ENCODE measurements at places on chromosomes 4 and X.

GRCh38 chr4:82260632-82261031, 113.2 kb downstream of the HNRNPD start:
- DNase-seq: no peak

- no peak for DNase-seq
Observed at GRCh38 chr4:40337051-40337450, 1.9 kb downstream of the CHRNA9 start.

GRCh38 chr4:156547439-156547838, 424.2 kb downstream of the PDGFC start:
- DNase-seq: no peak

- no peak for DNase-seq
Observed at GRCh38 chrX:16524316-16524715, 125.6 kb upstream of the S100G start.

- no peak for DNase-seq
Observed at GRCh38 chr4:110902500-110902899, 279.6 kb upstream of the PITX2 start.

DNA sequence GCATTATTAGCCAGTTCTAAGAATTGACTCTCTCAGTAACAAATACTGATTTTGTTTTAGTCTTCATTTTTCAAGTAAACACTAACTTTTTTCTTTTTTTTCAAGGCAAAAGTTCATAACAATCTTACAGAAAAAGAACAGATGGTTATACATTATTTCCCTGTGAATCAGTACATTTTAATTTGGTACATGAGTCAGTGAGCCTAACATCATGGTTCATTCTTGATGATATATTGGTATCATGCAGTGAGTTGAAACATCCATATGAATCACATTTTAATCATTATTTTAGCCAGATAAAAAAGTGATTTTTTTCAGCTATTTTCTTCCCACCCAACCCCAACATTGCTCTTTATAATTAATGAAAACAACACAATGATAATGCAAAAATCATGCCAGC, 184.3 kb upstream of the TACR3 start:
- DNase-seq: no peak

DNA sequence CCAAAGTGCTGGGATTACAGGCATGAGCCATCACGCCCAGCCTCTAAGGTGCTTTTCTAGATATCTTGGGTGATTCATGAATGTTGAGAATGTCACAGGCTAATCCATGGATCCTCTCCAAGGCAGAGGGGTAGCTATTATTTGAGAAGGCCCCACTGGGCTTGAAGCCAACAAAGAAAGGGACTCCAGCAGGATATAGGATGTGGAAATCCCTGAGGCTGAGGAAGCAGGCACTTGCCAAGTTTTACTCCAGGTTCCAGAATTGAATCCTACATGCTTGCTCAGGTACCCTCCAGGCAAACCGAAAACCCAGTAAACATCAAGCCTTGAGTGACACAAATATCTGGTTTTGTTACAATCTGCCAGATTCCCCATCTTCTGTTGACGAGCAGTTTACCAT, 15.8 kb downstream of the NLGN3 start:
- DNase-seq: no peak

GRCh38 chrX:41449615-41450014, 2.5 kb downstream of the NYX start:
- no peak for DNase-seq

GRCh38 chr4:113468165-113469022, 293.1 kb downstream of the CAMK2D start:
- DNase-seq: peak; percentile 34

DNA sequence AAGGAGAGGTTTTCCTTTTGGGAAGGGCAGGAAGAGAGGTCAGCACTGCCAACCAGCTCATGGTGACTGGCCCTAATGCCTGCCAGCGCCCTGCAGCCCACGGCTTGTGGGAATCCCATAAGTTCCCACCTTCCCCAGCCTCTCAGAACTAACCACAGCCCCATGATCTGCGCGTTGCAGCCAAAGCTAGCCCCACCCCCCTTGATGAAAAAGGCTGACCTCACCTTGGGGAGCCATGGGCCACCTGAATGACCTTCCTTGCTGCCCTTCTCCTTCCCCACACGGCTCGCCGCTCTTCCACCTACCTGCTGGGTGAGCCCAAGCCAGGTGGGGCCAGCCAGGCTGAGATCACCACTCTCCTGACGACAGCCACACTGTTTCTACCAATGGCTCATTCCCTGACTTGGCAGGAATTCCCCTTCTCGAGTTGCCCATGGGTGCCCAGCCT, 3.9 kb upstream of the ELF4 start:
- DNase-seq: no peak

- DNase-seq: no peak
Observed at GRCh38 chrX:73206366-73206765, 8.3 kb downstream of the NAP1L2 start.

- DNase-seq: no peak
Observed at GRCh38 chr4:84804136-84804535, 162.4 kb downstream of the WDFY3 start.

GRCh38 chrX:103343105-103343504, 13.1 kb downstream of the TCEAL7 start:
- DNase-seq: no peak

- DNase-seq: no peak
Observed at GRCh38 chrX:10509397-10509796, 111.0 kb downstream of the MID1 start.

- no peak for DNase-seq
Observed at GRCh38 chr4:124839786-124840390, 127.4 kb upstream of the ANKRD50 start.

DNA sequence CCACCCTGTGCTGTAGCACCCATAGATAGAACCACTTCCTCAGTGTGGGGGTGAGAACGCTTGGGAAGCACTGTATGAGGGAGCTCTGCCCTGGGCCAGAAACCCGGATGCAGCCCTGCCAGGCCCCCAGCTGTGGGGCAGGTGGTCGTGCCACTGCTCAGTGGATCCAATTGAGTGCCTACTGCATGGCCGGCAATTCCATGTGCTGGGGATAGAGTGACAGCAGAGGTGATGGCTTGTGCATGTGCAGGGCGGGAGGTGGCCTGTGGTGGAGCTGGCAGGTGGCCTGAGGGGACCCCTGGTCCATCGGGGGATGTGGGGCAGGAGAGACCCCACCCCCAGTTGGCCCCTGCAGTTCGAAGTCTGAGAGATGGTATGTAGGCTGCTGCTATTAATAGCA, 60.4 kb downstream of the TRMT44 start:
- no peak for DNase-seq

GRCh38 chr4:118729287-118730286, 44.4 kb downstream of the METTL14 start:
- DNase-seq: no peak

DNA sequence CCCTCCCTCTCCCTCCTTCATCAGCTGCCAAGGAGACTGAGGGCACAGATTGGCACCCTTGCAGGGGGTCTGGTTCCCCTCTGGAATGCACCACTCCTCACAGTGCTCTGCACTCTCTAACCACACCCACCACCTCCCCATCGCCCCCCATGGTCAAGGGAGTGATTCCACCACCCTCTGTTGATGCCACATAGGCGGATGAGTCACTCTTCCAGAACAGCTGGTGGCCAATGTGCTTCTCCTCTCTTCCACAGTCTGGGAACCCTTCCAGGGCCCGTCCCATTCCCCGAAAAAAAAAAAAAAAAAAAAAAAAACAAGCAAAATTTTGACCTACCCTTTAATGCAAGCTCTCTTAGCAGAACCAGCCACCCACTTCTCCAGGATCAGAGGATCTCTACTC, 341.3 kb upstream of the KLF3 start:
- DNase-seq: no peak

DNA sequence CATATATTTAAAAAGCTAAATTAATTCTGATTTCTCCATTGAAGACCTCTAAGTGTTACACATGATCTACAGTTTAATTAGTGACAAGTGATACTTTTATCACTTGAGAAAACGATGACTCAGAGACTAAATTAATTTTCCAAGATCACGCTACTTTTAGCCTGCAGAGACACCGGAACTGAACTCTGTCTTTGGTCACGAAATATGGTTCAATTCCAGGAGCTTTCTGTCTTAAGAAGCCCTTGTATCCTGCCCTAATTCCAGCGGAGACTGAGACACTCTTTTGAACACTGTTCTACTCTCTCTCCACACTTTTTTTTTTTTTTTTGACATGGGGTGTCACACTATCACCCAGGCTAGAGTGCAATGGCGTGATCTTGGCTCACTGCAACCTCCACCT, 63.6 kb downstream of the IRF2 start:
- no peak for DNase-seq

DNA sequence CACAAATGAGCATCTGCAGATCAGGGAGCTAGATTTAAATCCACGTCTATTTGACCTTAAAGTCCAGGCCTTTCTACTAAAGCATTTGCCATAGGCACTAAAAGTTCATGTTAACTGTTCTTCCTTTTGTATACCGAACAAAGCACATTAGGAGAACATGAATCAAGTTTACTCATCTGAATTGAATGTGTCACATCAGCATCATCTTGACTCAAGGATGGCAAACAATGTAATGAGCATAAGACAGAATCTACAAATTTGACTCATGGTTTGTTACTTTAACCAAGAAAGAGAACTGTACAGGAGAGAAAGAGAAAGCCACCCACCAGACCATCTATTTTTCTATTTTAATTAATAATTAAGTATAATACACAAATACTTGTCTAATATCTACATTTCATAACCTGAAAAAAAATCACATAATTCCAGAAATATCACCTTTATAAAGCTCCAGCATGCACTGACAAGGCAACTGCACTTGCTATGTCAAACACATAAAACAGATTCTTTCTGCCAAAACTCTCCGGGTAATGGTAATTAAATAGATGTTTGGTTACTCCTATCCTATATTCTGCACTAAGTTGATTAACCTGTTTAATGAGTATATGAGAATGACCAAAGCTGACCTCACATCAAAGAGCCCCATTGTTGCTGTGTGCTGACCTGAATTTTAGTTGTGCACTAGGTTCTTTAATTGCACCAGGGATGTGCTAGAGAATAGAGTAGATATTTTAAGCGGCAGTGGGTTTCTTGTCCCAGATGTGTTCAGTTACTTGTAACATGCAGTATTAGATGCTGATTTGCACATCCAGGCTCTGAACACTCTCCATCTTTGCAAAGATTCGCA, 42.5 kb upstream of the LEF1 start:
- DNase-seq: no peak

- no peak for DNase-seq
Observed at GRCh38 chr4:149889991-149890390, 74.3 kb upstream of the IQCM start.

- no peak for DNase-seq
Observed at GRCh38 chr4:77183777-77184420, 26.9 kb downstream of the CCNG2 start.

DNA sequence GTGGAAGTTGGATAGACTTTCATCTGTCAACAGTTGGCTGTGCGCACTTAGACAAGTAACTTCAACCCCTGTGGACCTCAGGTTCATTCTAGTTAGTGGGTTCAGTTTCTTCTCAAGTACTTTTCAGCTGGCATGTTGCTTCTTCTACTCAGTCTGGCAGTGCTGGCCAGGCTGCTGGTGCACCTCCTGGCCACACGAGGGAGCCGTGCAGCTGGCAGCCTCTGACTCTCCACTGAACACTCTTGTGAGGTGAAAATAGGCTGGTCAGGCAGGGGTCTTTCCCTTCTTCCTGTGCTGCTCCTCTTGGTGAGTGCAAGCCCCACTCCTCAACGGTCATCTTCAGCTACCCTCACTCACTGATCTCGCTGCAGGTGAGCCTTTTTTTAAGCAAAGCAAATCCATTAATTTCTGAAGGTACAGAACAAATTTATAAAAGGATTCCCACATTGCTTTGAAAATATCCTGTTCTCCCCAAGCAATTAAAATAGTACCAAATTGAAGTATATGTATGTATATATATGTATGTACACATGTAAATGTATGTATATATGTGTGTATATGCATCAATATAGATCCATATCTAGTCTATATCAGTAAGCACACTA, 30.6 kb downstream of the LONRF3 start:
- no peak for DNase-seq

- DNase-seq: no peak
Observed at GRCh38 chr4:153997516-153997915, 208.6 kb upstream of the SFRP2 start.

DNA sequence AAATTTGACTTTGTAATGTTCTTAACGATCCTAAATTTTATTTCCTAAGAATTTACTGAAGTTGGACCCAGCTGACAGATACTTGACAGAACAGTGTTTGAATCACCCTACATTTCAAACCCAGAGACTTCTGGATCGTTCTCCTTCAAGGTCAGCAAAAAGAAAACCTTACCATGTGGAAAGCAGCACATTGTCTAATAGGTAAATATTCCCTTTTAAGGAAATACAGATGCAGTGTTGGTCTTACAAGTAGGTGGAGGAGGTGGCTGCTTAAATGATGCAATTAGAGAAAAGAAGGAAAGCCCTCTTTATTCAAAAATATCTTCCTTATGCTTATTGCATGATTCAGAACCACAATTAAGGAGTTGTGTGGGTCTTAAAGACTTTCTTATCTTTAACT, 73.5 kb downstream of the RS1 start:
- no peak for DNase-seq

- no peak for DNase-seq
Observed at GRCh38 chr4:98659106-98659592, 738 bp upstream of the TSPAN5 start.

DNA sequence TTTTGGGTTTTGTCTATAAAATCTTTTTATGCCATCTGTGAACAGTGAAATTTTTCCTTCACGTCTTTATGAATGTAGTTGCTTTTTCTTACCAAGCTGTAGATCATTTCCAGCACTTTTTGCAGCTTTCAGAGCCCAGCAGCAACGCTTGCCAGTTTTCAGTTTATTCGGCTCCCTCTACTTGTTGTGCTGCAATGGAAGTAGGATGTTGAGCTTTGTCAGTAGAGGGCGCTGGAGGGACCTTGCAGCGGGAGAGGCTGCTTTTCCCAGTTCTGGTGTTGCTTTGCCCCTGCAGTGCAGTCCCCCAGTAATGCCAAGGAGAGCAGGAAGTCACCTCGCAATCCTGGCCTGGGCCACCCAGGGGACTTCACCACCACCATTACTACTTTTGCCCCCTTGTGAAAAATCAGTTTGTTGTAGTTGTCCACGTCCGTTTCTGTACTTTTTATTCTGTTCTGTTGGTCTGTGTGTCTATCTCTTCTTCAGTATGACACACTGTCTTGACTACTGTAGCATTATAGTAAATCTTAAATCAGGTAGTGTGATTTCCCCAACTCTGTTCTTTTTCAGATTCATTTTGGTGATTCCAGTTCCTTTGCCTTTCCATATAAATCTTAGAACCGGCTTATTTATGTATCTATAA, 21.8 kb downstream of the CMC4 start:
- no peak for DNase-seq

DNA sequence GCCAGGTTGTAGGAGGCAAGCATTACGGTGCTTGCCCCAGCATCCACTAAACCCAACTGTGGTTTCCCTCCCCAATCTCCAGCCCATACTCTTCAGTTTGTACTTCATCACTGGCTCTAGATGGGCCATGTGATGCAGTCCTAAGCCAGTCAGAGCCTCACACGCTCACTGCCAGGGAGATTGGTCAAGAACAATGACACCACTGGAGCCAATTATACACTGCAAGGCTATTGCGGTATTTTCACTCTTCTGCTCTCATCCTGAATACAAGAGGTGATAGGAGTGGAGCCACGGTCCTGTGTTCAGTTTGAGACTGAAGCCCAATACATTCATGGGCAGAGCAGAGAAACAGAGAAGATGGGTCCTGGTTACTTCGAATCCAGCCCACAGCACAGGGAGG, 58.4 kb downstream of the SEPSECS start:
- no peak for DNase-seq
